ENCODE measurements at places on chromosomes 3 and 15.

DNA sequence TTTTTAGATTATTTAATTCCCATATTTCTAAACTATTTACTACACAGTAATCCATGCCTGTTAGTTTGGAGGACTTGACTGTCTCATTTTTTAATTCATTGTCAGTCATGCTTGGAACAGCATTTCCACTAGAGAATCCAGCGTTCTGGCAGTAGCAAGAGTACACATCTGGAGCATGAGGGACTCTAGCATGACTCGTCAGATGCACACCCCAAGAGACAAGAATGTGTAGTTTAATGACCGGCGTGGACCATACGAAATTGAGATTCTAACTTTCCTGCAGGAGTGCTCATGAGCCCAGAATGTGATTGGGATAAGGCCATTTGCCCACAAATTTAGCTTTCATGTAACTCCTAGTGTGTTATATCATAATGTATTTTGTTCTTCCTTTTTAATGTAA is 48.9 kb downstream of the ASB7 start:
- DNase-seq: no peak

- no peak for DNase-seq
These were observed 41.9 kb downstream of the ARRDC4 start for GRCh38 chr15:98002419-98002818.

DNA sequence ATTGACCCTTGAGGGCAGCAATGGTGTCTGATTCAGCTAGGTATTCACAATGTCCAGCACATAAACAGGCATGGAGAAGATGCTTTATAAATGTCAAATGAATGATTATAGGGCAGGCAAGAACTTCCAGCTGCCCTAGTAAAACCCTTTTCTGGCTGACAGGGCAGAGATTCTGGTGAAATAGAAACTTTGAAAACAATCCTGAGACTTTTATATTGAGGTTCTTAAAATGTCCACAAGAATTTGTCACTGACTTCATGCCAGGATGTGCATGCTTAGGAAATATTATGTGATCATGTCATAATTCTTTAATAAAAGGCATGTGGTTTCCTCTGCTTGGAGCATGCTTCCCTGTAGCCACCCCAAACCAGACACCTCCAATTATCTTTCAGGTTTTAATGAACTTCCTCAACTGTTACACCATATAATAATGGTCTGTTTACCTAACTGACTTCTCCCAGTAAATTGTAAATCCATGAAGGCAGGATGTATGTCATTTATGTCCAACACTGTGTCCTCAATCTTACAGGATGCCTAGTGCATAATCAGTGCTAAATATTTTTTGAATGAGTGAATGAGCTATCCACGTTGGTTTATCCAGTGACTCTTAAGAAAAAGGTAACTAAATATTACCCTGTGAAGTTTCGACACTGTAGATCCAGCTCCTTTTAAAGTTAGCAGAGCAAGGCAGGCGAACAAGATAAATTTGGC is 43.4 kb upstream of the CLRN1 start:
- DNase-seq: no peak

DNA sequence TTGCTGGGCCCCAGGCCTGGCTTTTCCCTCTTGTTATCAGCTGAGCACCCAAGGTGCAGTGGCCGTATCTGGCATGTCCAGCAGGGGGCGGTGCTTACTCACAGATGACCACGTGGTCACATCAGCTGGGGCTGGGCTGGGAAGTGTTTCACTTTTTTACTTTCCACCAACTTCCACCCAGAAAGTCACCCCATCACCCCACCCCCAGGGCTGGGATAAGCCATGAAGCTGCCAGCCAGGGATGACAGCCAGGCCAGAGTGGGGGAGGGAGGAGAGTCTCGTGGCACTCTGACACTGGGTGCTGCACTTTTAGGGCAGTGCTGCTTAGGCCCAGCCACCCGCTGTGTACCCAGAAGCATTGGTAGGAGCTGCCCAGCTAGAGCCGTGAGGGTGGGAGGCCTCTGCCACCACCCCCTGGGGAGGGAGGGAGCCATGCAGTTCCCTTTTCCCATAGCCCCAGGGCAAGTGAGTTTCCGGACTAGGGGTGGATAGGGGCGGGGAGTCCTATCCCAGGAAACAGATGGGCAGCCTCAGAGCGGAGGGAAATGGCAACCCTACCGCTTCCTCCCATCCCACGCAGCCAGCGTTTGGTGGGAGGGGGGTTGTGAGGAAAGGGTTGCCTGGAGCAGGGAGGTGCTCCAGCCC is 6.1 kb downstream of the PPCDC start:
- peak; percentile 81 for DNase-seq

- no peak for DNase-seq
These were observed 265.6 kb upstream of the DCBLD2 start for GRCh38 chr3:99167071-99167470.

GRCh38 chr3:130342821-130343661 is 2.4 kb upstream of the COL6A5 start:
- DNase-seq: no peak

GRCh38 chr3:9976721-9977709 is 9.6 kb downstream of the EMC3 start:
- peak; percentile 56 for DNase-seq

GRCh38 chr3:151395806-151396205 is 11.3 kb upstream of the P2RY12 start:
- no peak for DNase-seq

DNA sequence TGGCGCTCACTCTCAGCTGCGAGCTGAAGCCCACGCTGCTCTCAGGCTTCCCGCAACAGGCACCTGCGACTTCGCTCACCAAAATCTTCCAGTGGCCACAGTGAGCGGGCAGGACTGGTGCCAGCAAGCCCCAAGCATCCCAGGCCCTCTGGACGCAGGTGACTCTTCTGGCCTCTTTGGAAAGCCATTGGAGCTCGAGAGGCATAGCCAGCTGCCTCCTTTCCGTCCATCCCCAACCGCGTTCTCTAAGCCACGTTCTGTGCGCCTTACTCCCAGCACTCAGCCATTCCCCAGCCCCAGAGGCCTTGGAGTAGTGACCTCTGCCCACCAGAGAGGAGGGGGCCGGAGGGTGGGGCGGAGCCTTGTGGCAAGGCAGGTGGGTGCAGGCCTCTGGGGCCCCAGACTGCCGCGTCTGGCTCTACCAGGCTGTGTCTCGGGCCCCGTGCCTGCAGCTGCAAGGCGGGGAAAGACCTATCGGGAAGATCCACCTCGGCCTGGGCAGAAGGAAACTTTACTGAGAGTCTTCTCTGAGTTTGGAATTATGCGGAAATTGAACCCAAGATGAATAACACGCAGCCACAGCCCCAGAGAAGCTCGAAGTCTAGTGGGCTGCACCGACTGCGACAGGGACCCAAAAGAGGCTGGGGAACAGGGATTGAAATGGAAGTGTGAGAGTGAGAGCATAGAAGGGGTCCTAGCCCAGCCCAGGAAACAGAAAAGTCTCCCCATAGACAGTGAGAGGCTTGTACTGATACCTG is 3.6 kb upstream of the SOX14 start:
- DNase-seq: no peak

GRCh38 chr3:183006396-183007002 is 26.2 kb upstream of the DCUN1D1 start:
- DNase-seq: no peak

DNA sequence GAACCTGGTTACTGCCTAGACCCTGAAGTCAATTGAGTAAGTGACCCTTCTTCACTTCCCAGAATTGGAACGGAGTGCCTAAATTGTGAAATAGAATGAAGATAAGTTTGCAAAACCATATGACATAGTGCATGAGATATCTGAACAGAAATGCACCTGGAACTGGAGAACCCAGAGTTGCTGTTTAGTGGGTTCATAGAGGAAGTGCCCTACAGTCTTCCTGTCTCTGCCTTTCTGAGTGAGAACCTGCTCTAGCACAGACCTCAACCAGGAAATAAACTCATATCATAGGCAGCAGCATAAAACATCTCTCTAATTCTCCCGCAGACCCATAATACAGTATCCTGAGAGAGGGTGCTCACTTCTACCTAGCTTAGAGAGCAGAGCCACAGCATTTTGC is 82.9 kb downstream of the EOMES start:
- peak; percentile 10 for DNase-seq

- DNase-seq: no peak
These were observed 124.9 kb downstream of the LPP start for GRCh38 chr3:188278717-188279324.

- DNase-seq: no peak
These were observed 15.9 kb downstream of the TGM5 start for GRCh38 chr15:43250785-43251184.

GRCh38 chr3:88767746-88768145 is 339.7 kb upstream of the EPHA3 start:
- no peak for DNase-seq

DNA sequence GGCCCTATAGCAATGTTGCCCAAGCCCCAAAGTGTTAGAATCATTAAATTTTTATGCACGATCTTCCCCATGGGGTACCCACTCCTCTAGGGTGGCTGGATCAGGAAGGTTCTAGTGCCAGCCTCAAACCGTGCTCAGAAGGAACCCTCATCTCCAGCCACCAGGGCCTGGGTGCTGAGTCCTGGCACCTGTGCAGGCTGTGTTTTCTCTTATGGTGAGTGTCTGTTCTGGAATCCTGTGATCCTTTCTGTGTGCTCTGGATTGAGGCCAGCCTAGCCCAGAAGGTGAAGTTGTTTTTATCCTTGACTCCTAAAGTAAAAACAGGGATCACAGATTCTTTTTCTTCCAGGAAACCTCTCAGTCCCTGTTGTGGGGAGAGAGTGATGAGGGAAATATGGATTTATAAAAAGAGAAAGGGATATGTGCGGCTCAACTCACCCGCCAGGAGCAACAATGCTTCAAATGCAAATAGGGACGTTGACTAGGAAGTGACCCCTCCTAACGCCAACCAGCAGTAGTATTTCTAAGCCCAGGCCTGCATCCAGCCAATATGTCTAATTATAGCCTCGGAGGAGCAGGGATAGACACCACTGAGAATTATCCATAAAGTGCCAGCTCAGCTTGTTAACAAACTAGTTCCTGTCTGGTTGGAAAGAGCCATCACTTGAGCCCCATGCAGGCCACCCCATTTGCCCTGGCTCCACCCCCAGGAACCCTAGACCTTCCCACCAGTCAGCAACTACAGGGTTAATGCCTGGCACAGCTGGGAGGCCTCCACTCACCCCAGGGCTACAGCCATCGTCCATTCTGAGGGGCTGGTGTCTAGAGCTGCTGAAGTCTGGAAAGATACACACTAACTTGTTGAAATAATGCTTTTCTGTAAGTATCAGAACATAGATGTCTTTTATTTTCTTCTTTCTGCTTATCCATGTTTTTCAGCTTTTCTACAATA is 513.5 kb upstream of the PROK2 start:
- DNase-seq: no peak

GRCh38 chr3:5974630-5975322 is 787.3 kb downstream of the EDEM1 start:
- DNase-seq: no peak

- DNase-seq: no peak
These were observed 67.4 kb upstream of the RPL35A start for GRCh38 chr3:197882586-197882985.

DNA sequence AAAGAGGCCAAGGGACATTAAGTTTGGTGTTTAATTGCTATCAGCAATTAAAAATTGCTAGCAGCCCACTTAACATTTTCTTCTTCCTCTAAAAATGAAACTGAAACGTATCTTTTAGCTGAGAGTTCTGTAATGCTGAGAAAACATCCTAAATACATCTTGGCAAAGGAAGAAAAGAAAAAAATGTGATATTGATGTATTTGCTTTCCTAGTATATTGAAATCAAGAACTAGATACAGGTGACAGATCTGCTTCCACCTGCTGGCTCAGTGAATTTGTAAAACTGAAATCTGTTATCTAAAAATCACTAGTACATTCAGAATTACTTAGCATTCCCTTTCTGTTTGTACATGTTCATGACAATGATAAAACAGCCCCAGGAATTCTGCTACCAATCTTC is 283.2 kb downstream of the ZBTB20 start:
- DNase-seq: no peak

GRCh38 chr3:120678984-120679383 is 3.1 kb downstream of the HGD start:
- no peak for DNase-seq

DNA sequence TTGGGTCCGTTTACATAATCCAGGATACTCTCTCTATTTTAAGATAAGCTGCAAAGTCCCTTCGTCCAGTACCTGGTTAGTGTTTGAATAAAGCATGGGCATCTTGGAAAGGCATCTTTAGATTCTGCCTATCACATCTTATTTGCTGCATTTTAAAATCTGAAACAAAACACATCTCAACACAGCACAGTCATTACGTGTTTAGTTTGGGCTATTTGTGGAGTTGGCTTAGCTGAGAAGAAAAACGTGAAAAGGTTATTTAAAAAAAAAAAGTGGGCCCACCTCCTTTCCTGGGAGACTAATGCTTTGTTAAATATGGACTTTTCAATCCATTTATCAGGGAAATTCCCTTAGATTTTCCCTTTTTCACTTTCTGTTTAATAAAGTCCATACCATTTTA is 174.5 kb upstream of the WNT5A start:
- no peak for DNase-seq

DNA sequence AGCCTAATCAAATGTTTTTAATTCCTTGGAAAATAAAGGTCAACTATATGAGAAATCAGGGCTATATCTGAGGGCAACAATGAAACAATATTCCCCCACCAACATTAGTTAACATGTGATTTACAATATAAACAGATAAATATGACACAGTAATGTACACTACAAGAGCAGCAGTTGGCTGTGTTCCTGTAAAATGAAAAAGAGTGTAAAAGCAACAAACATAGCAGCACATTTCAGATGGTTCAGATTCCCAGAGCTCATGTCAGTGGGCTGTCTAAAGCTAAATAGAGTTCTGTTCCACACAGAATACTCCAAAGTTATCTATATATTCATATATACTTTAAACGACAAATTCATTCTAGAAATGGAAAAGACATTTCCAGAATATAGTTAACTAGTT is 42.6 kb downstream of the ANKRD28 start:
- no peak for DNase-seq

GRCh38 chr15:22839046-22839695 is 705 bp downstream of the NIPA2 start:
- DNase-seq: no peak

DNA sequence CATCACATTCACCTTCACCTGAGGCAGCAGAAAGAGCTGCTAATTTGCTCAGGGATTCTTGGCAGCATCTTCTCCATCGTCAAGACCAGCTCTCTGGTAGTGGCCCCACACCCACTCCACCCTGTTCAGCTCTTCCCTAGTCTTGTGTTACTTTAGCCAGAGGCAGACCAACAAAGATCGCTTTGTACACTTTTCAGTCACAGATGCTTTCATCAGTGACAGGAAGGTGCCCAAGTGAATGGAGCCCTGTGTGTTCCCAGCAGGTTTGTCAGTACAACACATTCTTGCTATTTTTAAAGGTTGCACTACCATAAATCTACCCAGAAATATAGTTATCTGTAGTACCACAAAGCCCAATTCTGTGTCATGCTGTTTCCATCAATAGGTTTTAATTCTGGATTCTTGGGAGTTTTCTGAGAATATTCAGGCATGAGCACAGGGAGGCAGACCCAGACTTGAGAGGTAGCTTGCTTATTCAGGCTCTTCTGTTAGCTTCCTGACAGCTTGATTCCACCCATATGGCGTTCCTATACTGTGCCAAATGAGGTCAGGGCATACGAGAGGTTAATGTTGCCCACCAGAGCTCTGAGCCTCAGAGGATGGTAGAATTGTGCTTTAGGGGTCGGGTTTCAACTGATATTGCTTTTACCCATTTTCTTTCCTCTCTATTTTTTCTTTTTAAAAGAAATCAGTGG is 109.8 kb upstream of the MANF start:
- no peak for DNase-seq
